Activated CD4-positive, alpha-beta T cell treated with anti-CD3 and anti-CD28 coated beads, Interleukin-2, amount 50 U/mL, for 48 hours (primary cell): ENCODE measurements at places on chromosomes 3 and 15.

DNA sequence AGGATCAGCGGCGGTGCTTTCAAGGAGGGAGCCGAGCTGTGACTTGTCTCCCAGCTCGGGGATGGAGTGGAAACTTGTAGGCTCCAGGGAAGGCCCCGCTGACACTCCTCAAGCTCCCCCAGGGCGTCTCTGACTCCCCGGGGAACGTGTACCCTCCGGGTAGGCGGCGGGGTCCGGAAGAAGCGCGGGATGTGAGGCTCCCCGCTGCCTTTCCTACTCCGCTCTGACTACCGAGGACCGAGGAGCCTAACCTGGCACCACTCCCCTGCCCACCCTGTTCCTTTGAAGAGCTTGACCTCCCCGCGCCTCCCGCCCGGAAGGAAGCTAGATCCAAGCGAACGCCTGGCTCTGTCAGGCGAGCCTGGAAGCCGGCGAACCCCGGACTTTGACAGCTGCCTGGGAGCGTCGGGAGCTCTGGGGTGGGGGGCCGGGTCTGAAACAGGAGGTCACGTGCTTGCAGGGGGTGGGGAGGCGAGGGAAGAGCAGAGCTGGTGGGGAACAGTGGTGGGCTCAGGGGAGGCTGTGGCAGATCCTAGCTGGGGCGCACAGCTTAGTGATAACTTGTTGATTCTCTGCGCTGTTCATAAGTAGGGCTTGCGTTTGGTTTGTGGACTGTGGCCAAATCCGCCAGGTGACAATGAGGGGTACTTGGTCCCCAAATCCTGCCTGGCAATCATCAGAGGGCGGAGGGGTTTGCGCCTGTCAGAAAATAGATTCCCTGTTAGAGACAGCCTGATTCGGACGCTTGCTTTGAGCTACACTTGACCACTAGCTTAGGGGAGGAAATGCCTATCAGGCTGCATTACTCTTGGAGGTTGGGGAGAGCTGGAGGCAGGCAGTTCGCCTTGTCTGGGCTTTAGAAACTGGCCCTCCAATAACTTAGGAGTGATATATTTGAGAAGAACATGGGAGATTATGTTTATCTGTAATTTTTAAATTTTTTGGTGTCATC, 1.2 kb downstream of the CLSTN2 start:
- no peak for DNase-seq

DNA sequence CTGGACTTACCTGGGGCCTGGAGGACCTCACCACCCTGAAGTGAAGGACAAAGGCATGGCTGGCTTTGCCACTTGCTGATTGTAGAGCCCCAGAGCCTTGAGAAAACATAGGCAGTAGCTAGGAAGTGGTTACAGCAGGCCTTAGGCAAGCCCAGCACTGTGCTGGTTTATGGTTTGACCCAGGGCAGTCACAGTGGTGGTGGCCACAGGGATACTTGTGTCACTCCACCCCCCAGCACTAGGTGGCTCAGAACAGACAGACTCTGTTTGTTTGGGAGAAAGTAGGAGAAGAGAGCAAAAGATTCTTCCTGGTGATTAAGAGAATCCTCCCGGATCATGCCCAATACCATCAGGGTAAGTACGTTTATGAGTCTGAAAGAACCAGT, 13.2 kb upstream of the COL8A1 start:
- DNase-seq = no peak

- DNase-seq = no peak
Observed at GRCh38 chr15:55907797-55908196, 85.6 kb downstream of the NEDD4 start.

- no peak for DNase-seq
Observed at GRCh38 chr15:87939848-87940457, 316.6 kb downstream of the NTRK3 start.

- no peak for DNase-seq
Observed at GRCh38 chr15:63402498-63403253, 21.0 kb upstream of the CA12 start.

GRCh38 chr15:50295966-50296365, 30.4 kb upstream of the HDC start:
- no peak for DNase-seq

- DNase-seq = peak; percentile 5
Observed at GRCh38 chr15:67783303-67783702, 42.0 kb upstream of the SKOR1 start.

DNA sequence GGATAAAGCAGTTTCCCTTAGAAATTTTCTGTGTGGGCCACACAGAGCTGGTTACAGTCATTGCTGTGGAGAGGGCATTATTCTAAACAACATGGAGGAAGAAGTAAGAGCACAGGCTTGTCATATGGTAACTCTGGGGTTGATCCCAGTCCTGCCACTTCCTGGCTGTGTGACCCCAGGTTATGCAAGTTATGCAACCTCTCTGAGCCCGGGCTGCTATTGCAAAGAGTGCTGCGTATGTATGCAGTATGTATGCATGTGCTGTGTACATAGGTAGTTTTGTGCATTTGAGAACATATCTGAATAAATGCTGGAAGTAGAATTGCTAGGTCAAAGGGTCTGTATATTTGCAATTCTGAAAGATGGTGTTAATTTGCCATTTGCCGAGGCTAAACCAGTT, 9.2 kb downstream of the SPSB4 start:
- no peak for DNase-seq

- no peak for DNase-seq
Observed at GRCh38 chr15:63059573-63060216, 17.1 kb downstream of the TPM1 start.

DNA sequence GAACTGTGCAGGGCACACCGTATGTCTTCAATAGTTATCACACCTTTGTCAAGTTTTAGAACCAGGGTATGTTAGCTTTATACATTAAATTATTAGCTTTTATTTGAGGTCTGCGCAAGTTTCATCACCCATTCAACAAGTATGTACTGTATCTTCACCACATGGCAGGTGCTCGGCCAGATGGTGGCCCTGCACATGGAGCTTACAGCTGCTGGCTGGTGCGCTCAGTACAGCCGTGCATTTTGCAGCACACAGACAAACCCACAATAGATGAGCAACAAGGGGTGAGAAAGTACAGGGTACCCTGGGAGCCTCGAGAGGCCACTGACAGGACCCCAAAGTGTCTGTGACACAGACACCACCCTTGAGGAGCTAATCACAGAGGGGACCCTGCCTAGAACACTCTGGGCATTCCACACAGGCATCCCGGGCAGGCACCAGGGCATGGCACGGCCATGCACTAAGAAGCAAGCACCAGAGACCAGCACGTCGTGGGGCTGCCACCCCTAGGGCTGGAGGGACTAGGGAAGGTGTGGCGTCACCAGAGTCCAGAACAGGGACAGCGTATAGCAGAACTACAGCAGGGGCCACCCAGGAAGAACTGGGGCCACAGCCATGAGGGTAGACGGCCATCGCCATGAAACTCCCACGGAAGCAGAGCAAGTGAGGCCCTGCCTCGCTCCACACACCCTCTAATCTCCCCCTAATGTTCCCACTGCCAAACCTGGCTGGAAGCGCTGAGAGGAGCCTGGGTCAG, 27.4 kb downstream of the ZXDC start:
- DNase-seq = no peak
